ENCODE measurements at places on chromosomes 16 and 17.

GRCh38 chr16:31202414-31203375 is at the start of gene PYCARD:
Gene PYCARD (minus strand): TSS chr16:31202760. CDS start chr16:31202690, 70 bp downstream.
- no peak for DNase-seq

- no peak for DNase-seq
Measured at GRCh38 chr17:67868176-67868575, 42.9 kb downstream of the BPTF start.

GRCh38 chr16:48180868-48181480 is 25.2 kb upstream of the ABCC12 start:
- DNase-seq: no peak

DNA sequence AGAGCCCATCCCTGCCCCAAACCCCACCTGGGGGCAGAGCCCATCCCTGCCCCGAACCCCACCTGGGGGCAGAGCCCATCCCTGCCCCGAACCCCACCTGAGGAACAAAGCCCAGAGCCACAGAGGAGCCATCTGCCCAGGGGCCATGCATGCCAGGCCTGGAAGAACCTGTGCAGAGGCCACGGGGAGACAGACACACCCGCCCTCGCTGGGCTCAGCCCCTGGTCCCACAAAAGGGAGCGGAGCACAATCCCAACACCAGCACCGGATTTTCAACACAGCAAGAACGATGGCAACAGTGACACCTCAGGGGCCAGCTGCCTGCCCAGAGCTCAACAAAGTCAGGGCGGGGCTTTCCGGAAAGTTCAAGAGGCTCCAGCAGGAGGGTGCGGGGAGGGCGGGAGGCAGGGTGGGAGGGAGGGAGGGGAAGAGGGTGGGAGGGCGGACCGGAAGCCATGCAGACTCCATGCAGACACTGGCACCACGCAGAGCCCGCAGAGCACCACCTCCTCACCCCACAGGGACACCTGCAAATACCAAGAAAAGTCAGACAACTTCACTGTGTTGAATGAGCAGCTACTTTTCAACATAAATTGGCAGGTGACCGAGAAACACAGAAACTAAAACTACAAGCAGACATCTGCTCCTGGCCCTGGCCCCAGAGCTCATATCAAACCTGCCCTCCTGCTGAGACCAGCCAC is 27.9 kb upstream of the C16orf95 start:
- DNase-seq: peak; percentile 64

DNA sequence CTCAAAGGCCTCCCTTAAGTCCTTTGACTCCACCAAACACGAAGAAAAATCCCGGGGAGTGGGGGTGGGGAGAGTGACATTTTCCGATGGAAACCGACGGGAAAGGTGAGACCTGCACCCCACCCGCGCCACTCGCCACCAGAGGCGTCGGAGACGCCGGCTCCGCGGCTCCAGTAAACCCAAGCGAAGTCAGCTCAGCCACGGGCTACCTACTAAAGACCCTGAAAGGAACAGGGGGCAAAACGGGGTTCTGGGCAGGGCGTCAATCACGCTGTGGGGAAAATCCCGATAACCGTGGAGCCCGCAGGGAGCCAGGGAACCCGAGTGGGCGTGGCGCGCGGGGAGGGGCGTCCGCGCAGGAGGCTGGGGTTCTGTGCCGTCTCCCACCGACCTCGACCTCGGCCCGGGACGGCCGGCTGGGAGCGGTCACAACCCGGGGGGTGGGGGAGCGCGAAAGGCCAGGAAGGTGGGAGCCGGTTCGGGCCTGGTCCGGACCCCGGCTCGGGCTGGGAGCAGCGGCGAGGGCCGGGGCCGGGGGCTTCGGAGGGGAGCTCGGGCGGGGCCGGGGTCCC is 565 bp downstream of the WDR45B start:
- peak; percentile 54 for DNase-seq

DNA sequence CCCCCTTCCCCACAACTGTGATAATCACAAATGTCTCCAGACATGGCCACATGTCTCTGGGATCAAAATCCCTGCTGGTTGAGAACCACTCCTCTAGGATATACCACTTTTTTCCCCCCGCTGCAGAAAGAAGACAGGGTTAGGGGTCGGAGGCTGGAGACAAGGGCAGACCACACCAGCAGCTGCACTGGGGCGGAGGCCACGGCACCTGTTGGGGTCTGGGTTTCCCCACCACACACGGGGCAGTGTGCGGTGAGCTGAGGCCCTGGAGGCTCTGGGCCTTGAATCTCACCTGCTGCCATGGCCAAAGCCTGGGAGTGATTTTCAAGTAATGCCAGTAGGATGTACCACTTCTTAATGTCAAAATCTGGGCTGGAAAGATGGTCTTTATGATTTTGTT is 320.5 kb downstream of the SNX29 start:
- no peak for DNase-seq

DNA sequence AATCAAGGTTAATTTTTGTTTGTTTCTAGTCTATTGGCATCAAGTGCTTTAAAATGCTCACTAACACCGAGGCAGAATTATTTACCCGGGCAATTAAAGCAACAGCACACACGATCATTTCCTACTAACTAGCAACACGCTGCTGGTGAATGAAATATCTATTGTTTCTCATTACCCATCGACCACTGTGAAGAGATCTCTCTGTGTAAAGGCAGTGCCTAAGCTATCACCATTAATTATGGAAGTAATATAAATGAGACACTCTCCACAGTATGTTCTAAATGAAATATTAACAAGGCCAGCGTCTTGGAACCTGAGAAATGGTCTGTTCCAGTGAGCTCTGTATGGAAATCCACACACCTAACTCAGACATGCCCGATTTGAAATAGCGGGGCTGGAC is 397.6 kb downstream of the MAF start:
- no peak for DNase-seq

DNA sequence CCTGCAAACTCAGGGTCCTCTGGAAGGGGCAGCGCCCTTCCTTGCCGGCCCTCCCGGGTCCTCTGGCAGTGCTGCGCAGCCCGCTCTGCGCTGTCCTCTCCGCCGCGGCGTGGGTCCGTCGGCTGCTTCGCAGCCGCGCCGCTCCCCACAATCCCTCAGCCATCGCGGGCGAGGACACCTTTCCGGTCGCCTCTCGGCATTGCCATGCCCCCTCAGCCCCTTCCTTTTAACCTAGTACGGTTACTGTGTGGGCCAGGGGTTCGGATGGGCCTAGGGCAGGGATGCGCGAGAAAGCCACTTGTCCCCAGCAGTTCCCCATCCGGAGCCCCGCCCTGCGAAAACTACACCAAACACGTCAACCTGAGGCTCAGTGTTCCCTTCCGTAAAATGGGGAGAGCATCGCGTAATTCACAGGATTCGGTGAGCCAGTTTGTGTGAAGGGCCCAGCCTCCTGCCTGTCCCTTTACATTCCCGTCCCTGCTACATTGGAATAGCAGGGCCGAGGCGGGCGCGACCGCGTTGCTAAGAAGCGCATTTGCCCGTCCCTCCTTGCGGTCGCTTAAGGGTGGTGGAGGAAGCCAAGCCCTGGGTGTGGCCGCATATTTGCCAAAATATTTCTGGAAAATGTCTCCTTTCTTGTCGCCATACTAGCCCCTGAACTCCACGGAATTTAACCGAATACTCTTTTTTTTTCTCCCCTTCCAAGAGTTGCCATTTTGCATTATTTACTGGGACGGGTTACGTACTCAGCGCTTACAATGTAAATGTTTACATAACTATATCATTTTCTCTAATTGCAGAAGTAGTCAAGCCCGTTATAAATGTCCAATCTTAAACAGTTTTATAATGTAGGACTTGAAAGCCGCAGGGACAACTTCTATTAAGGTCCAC is 13.2 kb downstream of the COPZ2 start:
- peak; percentile 53 for DNase-seq

DNA sequence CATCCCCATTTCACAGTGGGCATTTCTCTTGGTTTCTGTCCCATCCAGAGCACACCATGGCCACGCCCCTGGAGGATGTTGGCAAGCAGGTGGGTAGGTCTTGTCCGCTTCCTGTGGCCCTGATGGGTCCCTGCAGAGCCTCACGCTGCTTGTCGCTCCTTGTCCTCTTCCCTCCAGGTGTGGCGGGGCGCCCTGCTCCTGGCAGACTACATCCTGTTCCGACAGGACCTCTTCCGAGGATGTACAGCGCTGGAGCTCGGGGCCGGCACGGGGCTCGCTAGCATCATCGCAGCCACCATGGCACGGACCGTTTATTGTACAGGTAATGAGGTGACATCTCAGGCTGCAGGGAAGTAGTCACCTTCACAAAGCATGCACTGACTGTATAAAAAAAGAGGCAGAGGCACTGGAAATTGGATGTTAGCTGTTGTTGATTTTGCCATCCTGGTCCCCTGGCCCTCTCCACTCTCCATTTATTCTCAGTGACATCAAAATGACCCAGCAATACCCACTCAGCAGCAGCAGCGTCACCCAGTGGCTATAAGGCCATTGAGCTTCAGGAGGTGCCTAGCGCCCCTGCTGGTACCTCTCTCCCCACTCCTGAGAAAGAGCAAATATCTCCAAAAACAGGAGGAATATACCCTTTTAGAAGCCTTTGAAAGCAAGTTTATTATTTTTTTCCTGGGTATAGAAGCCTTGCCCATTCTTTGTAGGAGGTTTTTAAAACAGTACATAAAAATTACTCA is 13.7 kb downstream of the METTL22 start:
- no peak for DNase-seq

GRCh38 chr16:10097271-10097670 is 85.0 kb downstream of the GRIN2A start:
- DNase-seq: no peak

GRCh38 chr16:67902831-67903230 is 9.8 kb downstream of the PSKH1 start:
- no peak for DNase-seq

GRCh38 chr16:82389956-82390650 is 220.1 kb upstream of the MPHOSPH6 start:
- no peak for DNase-seq

DNA sequence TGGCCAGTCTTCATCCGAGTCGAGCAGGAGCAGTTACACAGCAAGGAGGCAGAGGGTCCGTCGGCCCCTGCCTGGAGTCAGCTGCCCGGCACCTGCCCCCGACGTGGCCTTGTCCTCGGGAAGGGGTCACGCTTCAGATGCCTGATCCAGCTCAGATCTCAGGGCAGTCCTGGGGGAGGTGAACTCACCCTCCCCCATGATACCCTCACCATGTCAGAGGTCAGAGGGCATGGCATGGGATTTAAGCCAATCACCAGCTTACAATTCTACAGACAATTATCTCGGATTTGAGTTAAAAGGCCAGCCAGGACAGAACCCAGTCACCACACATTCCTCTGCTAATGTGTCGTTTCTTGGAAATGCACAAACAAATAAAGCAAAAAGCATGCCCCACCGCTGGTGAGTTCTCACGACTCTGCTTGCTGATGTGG is 211.3 kb downstream of the FOXL1 start:
- DNase-seq: no peak
